ENCODE measurements at places on chromosomes 4 and X.

- no peak for DNase-seq
These were observed 48.3 kb downstream of the CLCN5 start for GRCh38 chrX:49970674-49971073.

GRCh38 chr4:61068745-61069144 lies 131.4 kb upstream of the ADGRL3 start:
- no peak for DNase-seq

GRCh38 chr4:11397819-11398610 lies 30.7 kb downstream of the HS3ST1 start:
- no peak for DNase-seq

DNA sequence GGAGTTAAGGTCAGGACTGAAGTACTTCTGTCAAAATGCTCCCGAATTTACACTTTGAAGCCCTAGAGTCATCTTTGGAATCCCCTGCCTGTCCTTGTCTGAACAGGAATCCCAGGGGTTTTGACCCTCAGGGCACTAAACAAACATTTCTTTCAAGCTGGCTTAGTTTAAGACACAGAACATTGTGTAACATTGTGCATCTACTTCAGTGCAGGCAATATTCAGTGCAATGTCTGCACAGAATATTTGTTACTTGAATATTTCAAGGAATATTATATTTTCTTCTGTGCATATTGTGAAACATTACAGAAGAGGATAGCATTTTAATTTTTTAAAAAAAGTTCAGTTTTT lies 763.4 kb downstream of the PCDH18 start:
- DNase-seq: no peak

DNA sequence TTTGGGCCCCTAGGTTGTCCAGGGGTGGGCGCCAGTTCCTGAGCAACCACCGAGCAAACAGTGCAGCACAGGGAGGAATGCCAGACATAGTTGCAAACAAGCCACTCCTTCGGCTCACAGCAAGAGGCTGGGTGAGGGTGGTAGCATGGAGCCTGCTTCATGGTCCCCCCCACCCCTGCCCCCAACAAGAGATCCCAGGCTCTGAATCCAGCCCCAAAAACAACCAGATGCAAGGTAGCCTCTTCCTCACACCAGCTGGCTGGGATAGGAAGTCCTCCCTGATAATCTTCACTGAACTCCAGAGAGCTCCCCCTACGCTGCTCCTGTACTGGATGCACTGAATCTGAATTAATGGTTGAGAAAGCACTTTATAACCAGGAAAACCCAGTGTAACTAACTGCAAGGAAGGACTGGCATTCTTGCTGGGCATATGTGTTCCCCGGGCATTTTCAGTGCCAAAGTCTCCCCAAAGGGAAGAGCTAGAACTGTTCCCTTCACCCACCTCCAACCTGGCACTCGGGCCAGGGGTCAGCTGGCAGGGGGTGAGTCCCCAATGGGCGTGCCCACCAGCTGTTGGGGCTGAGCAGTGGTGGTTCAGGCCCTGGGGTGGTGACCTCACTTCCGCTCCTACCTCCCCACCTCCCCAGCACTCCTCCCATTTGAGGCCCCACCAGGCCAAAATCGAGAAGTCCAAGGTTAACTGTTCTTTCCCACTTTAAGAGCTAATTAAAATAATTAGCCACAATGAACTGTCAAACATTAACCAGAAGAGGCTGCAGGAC lies 1.5 kb downstream of the ELF4 start:
- DNase-seq: no peak

DNA sequence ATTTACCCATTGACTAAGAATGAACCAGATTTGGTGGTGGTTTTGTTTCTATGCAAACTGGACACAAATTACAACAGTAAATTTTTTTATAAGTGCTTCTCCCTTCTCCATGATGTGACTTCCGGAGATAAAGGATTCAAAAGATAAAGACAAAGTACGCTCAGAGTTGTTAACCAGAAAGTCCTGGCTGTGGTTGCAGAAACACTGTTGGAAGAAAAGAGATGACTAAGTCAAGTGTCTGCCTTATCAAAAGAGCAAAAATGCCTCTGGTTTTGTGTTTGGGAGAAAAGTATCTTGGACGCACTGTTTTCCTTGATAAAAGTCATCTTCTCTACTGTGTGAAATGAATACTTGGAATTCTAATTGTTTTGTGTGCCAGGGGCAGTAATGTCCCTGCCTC lies 213.4 kb downstream of the GC start:
- DNase-seq: no peak

- no peak for DNase-seq
These were observed 688.6 kb downstream of the SH3BGRL start for GRCh38 chrX:81890521-81890920.

Data from NCI-H1694 (cell line).